Central memory CD8-positive, alpha-beta T cell (primary cell): ENCODE measurements at places on chromosomes 7 and 10.

- no peaks in the 10 kb centered on the region for H3K36me3 ChIP-seq
- peak overlapping the region; percentile 25 for H3K27ac ChIP-seq
- no peak overlapping the region for H3K4me3 ChIP-seq
- peaks cover 12% of the 10 kb centered on the region for H3K4me1 ChIP-seq
Measured at GRCh38 chr10:17409170-17409733, 45.1 kb downstream of the ST8SIA6 start.

DNA sequence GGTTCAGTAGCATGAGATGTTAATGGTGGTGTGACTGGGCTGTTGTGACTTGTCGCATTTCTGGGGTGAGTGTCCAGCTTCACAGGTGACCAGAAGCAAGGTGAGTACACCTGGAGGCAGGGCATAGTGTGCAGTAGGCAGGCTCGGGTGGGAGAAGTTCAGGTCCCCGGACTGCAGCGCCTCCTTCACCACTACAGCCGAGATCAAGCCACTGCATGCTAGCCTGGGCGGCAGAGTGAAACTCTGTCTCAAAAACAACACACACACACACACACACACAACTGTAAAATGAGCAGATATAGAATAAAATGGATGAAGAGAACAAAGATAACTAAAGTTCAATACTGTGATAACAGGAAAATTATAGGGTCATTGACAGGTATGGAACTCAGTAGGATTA, 11.1 kb upstream of the PARD3 start:
- no peaks in the 10 kb centered on the region for H3K4me1 ChIP-seq
- no peak overlapping the region for H3K27ac ChIP-seq
- no peak overlapping the region for H3K4me3 ChIP-seq
- H3K27me3 ChIP-seq = peaks cover 23% of the 10 kb centered on the region
- no peaks in the 10 kb centered on the region for H3K36me3 ChIP-seq
- no peak for DNase-seq

GRCh38 chr7:18123508-18124239, 96.0 kb upstream of the PRPS1L1 start:
- H3K4me3 ChIP-seq = no peak overlapping the region
- no peak overlapping the region for H3K27ac ChIP-seq
- H3K27me3 ChIP-seq = no peaks in the 10 kb centered on the region
- no peak for DNase-seq
- H3K4me1 ChIP-seq = no peaks in the 10 kb centered on the region

DNA sequence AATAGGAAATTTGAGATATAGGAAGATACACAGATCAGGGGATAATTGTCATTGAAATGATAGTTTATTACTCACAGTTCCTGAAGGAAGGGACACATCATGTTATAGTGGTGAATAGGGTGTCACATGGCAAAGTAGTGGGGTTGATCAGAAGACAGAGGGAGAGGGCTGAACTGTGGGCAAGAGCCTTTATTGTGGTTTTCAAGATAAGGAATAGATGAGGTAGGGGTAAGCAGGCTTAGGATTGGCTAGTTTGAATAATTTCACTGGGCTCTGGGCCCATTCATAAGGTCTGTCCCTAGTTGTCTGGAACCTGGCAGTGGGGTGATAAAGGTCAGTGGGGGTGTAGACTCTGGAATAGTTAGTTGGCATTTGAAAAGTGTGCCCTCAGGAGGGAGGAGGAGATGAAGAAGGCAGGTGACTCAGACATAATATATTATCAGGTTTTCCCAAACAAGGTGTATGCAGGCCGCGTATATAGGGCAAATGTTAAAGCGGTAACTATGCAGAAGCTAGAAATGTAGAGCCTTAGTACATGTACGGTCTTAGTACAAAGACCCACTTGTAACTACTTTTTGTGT, 18.5 kb downstream of the FGL2 start:
- no peak overlapping the region for H3K27ac ChIP-seq
- no peak for DNase-seq
- no peaks in the 10 kb centered on the region for H3K4me1 ChIP-seq
- H3K27me3 ChIP-seq = no peaks in the 10 kb centered on the region

DNA sequence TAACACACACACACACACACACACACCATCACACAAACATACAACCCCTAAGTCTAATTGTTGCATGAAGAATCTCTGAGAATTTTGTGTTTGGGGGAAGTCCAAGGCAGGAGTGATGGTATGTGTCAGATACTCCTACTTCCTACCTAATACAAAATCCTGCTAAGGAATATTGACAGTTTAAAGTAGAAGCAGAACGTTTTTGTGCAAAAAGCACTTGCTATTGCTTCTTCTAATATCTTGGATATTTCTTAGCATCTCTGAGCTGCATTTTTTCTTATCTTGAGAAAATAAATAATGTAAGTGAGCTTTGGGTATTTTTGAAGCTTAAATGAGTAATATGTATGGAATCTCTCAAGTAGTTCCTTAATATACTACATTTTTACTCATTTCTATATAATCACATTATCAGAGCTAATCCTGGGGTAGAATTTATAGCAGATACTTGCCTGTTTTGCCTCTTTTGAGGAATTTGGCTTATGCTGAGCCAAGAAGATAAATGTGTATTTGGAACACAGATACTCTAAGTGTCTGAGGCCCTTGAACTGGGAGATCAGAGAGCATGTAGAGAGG, 212.3 kb downstream of the DKK1 start:
- no peak for DNase-seq
- no peaks in the 10 kb centered on the region for H3K36me3 ChIP-seq
- H3K4me1 ChIP-seq = no peaks in the 10 kb centered on the region
- H3K27ac ChIP-seq = no peak overlapping the region
- H3K4me3 ChIP-seq = no peak overlapping the region
- H3K27me3 ChIP-seq = no peaks in the 10 kb centered on the region
